Cerebellar nuclear complex (tissue), 1 donor: ENCODE measurements at places on chromosomes 12 and 14.

- DNase-seq, result no peak
Measured at GRCh38 chr12:110742096-110742717, 484 bp downstream of the PPP1CC start.

GRCh38 chr12:104494137-104494792 is 37.5 kb downstream of the CHST11 start:
- DNase-seq, result no peak

DNA sequence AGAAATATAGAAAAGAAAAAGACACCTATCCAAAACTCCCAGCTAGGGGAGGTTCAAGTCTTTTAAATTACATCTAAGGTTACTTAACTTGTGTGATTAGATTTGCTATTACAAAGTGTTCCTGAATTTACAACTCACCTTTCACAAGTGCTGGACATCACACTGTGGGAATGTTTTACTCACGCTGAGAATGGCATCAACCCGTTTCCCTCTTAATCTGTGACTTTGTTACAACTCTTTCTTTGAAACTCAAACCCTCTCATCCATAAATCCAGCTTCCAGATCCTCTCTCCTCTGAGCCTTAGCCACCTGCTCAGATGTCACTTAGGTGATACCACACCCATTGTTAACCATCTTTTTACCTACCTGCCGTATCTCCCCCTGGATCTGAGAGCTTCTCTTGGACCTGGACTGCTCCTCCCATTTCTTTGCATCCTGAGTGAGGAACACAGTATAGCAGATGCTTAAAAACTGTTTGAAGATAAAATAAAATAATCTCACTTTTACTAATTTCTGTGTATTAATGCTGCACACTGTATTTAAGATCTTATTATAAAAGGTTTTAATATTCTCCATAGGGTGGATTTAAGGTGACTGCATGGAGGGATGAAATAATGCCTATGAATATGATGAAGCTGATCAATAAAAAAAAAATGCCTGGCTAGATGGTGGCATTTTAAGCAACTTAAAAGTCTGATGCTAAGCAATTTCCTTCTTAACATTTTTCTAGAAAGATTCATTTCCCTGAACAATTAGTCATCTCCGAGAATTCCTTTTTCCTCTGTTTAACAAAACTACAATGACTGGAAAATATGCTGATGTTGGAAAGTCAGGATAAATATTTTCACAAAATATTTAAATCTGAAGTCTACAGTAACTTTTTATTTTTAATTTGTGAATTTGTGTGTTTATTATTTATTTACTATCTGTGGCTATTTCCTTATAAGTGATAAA is 39.1 kb upstream of the NAP1L1 start:
- no peak for DNase-seq

DNA sequence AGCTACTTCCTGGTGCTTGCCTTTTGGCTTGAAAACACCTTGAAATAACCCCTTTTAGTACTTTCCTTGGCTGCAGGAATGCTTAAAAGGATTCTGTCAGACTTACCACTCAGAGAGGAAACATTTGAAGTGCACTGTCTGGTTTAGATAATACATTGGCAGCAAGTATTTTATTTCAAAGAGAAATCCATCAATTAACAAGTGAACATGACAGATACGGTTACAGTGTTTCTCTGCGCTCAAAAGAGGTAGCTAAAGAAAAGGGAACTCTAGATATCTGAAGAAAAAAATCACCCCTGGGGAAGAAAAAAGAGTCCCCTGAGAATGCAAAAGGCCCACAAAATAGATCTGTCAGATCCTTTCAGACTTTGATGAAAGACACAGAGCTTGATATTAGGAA is 421.9 kb downstream of the LRFN5 start:
- DNase-seq, result no peak

- no peak for DNase-seq
Measured at GRCh38 chr12:43428088-43428600, 123.9 kb downstream of the ADAMTS20 start.

DNA sequence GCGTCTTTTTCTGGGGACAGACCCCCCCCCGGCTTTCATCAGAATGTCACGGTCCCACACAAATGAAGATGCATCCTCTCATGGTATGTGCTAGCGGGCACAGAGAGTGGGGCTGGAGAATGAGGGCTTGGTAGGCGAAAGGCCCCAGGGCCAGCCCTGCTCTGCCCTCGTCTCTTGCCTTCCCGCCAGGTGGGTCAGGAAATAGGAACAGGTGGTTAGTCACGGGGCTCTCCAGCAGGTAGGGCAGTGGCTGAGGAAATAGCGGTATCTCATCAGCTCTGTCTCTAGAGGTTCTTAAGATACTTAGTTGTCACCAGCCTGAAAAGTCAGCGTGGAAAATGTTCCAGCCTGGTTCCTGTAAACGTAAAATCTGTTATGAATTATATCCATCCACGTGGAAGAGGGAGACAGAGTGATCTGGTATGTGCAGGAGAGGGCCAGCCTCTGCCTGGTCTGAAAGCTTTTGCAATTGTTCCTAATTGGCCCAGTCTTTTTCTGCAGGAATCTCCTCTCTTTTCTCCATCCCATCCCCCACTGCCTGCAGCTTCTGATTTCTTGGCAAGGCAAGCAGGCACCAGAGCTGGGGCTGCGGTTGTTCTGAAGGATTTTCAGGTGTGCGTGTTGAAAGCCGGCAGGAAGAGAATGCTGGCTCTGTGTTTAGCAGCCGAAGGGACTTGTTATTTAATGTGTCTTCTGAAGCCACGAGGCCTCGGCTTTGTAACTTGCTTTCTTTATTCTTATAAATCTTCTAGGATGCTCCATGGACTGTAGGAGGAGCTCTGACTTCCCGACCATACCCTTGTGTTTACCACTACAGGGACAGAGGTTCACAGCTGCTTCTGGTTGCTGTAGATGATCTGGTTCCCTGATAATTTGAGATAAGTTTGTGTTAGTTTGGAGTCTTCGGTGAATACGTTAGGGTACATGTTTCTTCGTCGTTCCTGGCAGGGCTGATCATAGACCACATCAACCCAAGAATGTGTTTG is 131.1 kb downstream of the CACNA1C start:
- no peak for DNase-seq

DNA sequence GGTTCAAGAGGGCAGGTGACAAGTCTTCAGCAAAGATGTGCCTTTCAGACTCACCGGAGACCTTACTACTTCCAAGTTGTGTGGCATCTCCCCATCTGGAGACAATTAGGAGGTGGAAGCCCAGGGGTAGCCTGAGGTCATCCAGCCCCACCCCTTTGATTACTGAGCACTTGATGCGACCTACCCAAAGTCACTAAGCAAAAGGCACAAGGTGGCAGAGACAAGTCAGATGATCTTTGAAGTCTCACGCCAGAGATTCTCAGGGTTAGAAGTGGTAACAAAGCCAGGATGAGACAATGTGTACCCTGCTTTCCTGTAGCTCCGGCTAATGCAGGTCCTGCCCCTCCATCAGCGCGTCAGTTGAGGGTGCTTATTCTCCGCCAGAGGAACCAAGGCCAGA is 1.4 kb upstream of the FOXN3 start:
- no peak for DNase-seq

- DNase-seq, result no peak
Measured at GRCh38 chr14:70077720-70078119, 111.0 kb downstream of the SLC8A3 start.

- DNase-seq, result no peak
Measured at GRCh38 chr14:84074626-84075025, 1455.3 kb upstream of the FLRT2 start.

- DNase-seq, result no peak
Measured at GRCh38 chr12:71164568-71165197, 6.9 kb upstream of the TSPAN8 start.

- DNase-seq, result no peak
Measured at GRCh38 chr12:92158796-92159439, 13.3 kb upstream of the BTG1 start.

DNA sequence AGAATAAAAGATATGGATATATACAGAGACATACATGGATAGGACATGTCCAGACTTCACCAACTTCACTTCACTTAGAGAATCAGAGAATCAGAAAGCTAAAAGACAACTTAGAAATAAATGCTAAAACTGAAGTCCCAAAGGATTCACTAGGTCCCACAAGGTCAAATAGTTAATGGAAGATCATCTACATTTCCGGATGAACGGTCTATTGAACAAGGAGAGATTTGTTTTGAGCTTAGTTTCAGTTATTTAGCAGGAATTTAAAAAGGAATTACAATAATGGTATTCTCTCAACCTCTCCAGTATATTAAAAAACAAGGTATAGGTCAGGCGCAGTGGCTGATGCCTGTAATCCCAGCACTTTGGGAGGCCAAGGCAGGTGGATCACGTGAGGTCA is 187.0 kb downstream of the MED13L start:
- no peak for DNase-seq

- no peak for DNase-seq
Measured at GRCh38 chr14:81138429-81138828, 82.3 kb downstream of the GTF2A1 start.

- DNase-seq, result no peak
Measured at GRCh38 chr12:15329891-15330290, 7.6 kb downstream of the PTPRO start.

GRCh38 chr12:124604264-124604680 is 36.9 kb upstream of the NCOR2 start:
- no peak for DNase-seq

GRCh38 chr14:23186913-23187654 is 3.6 kb upstream of the SLC7A8 start:
- peak; percentile 27 for DNase-seq

DNA sequence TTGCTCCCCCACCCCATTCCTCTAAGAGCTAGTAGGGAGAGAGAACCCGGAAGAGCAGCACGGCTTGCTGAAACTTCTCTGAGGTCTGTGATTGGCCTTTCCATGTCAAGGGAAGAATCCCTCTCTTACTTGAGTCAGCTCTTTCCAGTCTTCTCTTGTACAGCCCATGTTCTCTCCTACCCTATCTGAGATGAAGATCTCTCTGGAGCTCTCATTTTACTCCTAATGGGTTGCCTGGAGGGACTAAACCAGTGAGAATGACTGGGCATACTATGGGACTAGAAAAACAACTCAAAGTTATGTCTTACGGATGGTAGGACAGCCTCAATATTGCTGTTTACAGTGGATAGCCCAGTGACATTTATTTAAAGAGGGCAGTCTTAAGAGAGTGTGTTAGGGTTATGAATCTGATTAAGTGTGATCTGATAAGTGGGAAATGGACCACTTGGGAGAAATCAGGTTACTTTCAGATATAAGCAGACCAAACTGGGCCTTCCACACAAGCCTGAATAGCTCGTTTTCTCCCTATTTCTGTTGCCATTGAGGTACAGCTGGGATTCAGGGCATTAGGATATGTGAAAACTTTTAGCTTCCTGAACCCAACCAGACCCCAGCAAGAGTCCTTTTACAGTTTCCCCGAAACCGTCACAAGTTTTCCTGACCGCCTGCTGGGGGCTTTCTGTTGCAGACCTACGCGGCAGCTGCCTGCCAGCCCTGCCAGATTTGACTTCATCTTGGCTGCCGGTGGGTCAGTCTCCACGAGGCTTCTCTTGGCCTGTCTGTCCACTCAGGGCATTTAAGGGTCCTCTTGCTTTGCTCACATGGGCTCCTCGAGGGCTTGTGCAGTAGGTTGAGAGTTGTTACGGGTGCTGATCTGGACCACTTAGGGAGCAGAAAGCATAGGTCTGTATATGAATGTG is 16.9 kb downstream of the ETV6 start:
- no peak for DNase-seq

- DNase-seq, result no peak
Measured at GRCh38 chr12:53744751-53745150, 7.0 kb downstream of the CISTR start.

DNA sequence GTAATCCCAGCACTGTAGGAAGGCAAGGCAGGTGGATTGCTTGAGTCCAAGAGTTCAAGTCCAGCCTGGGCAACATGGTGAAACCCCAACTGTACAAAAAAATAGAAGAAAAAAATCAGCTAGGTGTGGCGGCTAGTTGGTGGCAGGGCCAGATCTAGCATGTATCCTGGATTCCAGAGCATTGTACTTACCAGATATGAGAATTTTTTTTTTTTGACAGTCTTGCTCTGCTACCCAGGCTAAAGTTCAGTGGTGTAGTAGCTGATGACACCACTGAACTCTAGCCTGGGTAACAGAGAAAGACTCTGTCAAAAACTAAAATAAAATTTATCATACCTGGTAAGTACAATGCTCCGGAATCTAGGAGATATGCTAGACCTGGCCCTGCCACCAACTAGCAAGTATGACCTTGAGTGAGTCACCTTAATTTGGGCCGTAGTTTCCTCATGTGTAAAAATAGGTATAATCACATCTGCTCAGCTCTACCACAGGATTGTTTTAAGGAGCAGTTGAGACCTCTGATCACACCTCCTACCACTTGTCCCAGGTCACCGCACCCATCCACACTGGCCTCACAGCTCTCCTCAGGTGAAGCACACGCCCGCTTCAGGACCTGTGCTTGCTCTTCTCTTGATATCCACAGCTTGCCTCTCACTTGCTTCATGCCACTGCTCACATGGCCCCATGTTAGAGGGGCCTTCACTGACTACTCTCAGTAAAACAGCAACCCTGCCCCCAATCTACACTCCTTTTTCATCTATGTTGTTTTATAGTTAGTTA is 140.2 kb downstream of the STXBP6 start:
- DNase-seq, result no peak

- no peak for DNase-seq
Measured at GRCh38 chr12:108856428-108857157, 790 bp downstream of the SSH1 start.

DNA sequence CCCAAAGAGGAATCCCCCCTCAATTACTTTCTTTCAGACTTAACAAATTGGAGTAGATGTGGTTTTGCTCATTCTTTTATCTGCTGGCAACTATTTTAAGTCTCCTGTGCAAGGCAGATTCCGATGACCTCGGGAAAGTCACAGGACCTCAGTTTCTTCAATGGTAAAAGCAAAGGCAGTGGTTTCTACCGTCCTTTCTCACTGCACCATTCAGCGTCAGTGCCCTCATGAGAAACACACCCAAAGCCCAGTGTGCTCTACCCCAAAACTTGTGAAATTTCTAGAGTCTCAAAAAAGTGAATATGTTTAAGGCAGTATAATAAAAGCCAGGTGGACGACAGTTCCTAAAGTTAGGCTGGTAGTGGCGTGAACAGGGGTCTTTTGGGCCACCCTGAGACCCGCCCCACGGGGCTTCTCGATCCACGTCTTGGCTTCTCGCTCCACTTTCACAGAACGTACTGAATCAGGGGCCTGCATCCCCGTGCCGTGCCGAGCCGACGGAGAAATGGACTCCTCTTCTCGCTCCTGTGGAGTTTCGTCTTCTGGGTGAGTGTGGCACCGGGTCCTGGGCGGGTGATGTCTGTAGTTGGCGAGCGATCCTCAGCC is 1.3 kb upstream of the ARHGAP5 start:
- no peak for DNase-seq
